Head of caudate nucleus (tissue), 42 donors: ENCODE measurements at places on chromosomes 12 and 14.
A peak's percentile ranks its signal among the peaks of the same experiment; 100 is the strongest.

DNA sequence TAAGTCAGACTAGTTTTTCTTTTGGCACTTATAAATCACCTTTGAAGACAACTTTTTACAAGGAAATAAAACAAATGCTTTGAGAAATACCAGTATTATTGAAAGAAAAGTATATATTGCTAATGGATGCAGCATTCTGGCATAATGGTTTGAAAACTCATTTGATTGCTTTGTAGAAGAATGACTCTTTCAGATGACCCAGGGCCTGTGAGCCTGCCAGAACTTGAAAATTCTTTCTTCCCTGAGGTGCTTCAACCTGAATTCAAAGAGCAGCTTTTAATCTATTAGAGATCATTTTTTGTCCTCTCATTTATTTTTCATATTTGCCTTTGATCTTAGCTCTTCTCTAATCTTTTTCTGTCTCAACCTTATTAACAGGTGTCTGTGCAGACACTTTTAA lies 87.4 kb downstream of the LRRK2 start:
- DNase-seq: no peak

DNA sequence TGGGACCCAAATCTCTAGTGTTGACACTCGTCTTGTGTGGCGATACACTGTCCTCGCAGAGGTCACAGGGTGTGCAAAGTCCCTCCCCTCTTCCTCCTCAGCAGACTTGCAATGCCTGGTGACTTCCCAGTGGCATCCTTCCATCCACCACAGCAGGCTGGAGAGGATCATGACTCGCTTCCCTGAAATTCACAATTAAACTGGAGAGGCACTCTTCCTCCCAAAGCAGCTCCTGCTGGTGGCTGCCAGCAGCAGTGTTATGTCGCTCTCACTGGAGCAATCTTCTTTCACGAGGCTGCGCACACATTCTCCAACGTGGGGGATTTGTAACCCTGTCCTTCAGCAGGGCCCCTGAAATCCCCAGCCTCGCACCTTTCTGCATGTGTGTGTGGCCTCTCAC lies 145.2 kb upstream of the TMCC3 start:
- no peak for DNase-seq

DNA sequence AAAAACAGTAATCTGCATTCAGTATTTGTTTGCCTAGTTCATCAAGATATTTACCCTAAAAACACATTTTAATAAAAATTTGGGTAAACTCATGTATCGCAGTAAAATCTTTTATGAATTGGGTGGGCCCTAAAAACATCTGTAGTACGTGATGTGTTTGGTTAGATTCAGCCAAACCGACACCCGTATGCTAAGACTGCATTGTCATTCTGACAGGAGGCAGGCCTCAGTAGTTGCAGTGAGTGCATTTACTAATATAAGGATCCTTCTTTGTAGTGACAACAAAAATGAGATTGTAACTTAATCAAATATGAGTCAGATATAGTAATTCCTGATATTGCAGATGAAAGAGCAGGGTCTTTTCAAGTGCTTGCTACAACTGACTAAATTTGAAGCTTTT lies 191.8 kb downstream of the SLC16A7 start:
- DNase-seq: no peak

DNA sequence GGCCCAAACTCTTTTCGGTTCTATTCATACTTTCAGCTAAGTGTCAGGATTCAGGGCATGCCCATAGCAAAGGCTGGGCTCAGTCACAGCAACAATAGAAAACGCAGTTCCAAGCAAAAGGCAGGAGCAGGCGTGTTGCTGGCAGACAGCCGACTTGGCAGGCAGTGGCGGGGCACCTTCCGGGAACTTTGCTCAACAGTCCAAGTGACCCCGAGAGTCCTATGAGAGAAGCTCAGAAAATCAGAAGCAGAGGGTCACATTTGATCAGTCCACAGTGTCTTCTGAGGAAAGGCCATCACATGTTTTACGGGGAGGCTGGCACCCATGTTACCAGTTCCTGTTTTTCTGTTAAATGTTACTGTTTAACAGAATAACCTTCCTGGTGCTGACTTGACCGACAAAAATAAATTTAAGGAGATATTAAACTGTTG lies 115.0 kb downstream of the DACT1 start:
- peak; percentile 81 for DNase-seq

DNA sequence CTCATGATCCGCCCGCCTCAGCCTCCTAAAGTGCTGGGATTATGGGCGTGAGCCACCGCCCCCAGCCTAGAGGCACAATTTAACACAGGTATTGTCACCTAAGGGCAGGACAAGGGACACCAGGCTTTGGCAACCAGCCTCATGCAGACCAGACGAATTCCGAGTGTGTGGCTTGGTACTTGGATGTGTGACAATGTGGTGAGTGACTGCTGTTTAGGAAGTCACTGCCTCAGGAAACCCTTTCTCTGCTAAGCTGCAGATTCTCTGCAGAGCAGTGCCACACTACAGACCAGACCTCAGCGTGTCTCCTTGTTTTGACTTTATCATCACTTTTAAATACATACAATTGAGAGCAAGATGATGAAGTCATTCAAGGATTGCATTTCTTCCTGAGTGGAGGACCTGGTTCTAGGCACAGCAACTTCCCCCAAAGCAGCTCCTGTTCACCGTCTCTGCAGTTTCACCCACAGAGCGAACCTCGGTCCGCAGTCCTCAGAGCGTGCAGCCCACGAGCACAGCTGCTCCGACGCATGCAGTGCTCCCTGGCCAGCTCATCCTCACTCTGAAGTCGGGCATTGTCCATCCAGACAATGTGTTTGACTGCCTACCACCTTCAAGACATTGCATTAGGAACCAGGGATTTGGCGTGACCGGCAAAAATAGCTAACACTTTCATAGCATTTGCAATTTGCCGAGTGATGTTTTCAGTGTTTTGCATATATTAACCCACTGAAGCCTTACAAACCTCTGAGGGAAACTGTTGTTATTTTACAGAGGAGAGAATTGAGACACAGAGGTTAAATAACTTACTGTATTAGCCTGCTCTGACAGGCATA lies 235.2 kb downstream of the CHST11 start:
- DNase-seq: no peak

- no peak for DNase-seq
Measured at GRCh38 chr14:63470962-63471793, 72.0 kb downstream of the PPP2R5E start.

DNA sequence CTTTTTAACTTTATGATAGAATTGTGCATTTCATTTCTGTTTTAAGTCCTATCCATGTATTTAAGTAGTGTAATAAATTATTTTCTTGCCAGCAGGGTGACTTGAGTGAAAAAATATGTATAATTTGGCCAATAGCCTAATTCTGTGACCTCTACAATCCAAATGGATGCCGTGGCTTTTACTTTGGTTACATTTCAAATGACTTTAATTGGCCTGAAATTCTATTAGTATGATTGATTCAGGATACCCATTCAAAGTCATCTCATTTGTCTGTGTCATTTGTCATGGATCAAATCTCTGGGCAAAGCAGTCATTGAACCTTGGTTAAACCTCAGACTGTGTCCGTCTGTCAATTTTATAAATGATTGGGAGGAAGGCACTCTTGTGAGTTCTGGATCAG lies 29.6 kb downstream of the CRADD start:
- no peak for DNase-seq

- no peak for DNase-seq
Measured at GRCh38 chr14:69711065-69711464, 55.9 kb upstream of the SRSF5 start.

DNA sequence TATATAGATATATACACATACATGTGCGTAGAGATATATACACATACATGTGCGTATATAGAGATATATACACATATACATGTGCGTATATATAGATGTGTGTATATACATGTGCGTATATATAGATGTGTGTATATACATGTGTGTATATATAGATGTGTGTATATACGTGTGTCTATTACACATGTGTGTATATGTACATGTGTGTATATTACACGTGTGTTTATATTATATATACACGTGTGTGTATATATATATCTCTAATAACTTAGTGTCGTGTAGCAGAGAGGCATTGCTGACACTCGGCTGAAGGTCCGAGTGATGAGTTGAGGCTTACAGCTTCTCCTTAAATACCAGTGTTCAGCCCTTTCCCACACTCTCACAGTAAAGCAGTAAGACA lies 133.7 kb downstream of the GLT1D1 start:
- DNase-seq: no peak

GRCh38 chr14:67908052-67908754 lies 88.6 kb downstream of the RAD51B start:
- no peak for DNase-seq

DNA sequence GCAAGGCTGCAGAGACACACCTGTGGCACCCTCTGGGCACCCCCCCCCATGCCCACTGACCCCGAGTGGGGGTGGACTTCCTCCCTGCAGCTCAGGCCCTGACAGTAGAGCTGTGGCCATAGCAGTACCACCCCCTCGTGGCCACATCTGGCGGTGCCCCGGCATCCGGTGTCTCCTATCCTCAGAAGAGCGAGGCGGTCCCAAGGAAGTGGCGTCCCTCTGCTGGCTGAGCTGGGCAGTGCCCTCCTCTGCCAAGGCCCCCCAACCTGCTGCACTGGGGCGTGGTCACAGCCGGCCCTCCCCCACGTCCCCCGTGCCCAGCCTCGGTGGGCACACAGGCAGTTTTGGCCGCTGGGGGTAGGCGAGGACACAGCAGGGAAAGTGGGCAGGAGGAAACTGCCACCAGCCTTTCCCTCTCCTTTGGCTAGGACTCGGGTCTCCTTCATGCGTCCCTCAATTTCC lies 6.0 kb upstream of the SLC6A12 start:
- DNase-seq: peak; percentile 84

DNA sequence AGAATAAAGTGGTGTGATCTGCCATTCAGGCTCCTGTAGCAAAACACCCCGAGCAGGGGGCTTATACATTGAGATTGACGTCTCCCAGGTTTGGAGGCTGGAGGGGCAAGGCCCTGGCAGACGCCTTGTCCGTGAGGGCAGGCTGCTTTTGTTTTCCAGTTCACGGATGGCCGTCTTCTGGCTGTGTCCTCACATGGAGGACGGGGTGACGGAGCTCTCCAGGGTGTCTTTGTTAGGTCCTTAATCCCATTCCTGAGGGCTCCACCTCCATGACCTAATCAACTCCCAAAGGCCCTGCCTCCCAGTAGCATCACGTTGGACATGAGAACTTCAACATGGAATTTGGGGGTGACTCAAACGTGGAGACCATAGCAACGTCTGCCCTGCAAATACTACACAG lies 147.7 kb downstream of the KIF26A start:
- DNase-seq: no peak

DNA sequence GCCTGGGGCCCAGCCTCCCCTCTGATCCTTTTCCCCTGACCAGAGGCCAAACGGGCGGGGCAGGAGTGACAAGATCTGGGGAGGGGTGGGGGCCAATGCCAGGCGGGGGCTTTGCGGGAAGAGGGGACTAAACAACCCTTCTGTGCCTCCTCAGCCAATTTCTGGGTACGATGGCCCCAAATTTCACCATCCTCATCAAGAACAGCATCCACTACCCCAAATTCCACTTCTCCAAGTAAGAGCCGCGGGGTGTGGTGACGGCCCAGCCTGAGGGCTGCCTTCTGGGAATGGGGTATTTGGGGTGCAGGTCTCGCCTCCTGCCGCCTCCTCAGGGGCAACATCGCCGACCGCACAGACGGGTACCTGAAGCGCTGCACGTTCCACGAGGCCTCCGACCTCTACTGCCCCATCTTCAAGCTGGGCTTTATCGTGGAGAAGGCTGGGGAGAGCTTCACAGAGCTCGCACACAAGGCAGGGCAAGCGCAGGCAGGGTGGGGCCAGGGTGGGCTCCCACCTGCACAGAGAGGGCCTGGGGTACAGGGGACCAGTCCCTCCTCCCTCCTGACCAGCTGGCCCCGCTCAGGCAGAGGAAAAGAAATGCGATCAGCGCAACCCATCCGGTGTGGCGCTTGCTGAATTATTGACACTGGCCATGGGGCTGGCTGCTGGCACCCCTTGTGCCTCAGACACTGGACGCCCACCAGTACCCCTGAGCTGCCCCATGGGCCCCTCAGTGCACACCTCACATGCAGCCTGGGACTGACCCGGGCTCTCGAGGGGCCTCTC lies 1.7 kb downstream of the P2RX2 start:
- DNase-seq: no peak

- no peak for DNase-seq
Measured at GRCh38 chr12:57518920-57519795, 1.2 kb downstream of the DDIT3 start.

GRCh38 chr12:110024051-110024450 lies 24.3 kb downstream of the C12orf76 start:
- DNase-seq: no peak

DNA sequence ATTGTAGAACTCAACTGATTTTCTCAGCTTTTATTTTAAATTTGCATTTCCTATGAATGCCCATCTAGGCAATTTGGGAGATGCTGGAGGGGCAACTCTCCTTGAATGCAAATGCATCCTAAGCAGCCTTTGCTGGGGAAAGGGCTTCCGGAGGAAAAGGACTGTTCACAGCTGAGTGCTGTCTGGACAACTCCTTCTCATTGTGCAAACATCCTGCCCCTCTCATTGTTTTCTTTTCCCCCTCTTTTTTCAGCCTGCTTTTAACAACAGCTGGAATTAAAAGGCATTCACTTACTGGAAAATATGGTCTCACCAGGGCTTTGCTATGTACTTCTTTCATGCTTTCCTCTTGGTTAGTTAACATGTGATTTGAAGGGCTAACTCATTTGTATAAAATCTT lies 397.8 kb downstream of the FUT8 start:
- no peak for DNase-seq

DNA sequence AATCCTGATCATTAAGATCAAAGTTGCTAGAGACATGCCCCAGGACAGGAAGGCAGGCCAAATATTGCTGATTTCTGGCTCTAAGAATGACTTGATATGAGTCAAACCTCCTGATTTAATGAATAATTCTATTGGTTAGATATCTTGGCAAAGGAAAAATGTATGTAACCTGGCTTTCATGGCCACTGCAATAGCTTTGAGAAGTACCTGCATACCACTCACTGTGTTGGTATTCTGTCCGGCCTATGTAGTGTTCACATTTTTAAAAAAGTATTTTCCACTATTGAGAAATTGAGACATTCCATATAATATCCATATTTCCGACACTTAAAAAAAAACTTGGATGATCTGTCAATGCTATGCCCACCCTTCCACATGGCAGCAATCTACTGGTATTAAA lies 283.1 kb upstream of the SOX5 start:
- no peak for DNase-seq

DNA sequence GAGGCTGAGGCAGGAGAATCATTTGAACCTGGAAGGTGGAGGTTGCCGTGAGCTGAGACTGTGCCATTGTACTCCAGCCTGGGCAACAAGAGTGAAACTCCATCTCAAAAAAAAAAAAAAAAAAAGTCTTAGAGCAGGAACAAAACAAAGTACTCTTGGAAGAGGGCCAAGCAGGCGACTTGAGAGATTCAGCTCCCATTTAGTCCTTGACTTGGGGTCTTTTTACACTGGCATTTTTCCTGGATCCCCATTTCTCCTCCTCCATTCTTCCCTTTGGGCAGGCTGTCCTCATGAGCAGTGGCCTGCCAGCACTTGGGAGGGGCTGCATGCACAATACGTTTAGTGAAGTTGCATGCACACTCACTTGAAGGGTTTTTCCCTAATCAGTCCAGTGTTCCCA lies 72.9 kb downstream of the C14orf132 start:
- DNase-seq: no peak

GRCh38 chr12:65335021-65335714 lies 56.7 kb downstream of the MSRB3 start:
- no peak for DNase-seq
